ENCODE measurements at places on chromosomes 16 and 17.

DNA sequence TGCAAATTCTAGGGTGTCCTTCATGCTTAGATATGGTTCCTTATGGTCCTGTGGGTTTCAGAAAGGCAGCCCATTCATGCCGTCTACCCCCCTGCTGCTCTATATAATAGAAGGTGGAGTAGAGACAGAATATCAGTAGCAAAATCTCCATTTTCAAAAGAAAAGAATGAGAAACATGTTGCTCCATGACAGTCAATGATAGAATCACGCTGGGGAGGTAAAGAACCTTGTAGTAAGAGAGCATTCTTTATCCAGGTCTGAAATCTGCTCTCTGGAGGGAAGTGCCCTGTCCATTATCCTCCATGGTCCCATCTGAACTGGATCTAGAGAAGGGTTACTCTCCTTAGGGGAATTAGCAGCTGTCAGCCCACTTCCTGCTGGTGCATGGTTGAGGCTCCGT is 272.8 kb downstream of the WWOX start:
- DNase-seq: no peak

GRCh38 chr16:2586241-2586640 is 48.4 kb downstream of the PDPK1 start:
- DNase-seq: no peak

DNA sequence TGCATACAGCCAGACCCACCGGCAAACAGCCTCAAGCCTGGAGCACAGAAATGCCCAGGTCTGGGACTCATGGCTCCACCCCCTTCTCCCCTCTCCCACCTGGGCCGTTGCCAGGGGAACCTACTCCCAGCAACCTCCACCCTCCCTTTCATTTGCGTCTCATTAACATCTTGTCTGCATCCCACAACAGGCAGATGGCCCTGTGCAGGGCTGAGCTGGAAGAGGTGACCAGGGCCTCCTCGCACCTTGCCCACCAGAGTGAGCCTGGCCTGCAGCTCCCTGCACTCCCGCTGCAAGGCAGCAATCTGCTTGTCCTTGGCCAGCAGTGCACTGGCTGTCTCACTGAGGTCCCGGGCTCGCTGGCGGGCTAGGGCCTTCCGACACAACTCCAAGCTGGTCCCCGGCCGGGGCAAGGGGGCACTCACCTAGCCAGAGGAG is 3.3 kb downstream of the TSPOAP1 start:
- DNase-seq: no peak

GRCh38 chr17:29591146-29591736 is 1.7 kb upstream of the ANKRD13B start:
- peak; percentile 71 for DNase-seq

- DNase-seq: no peak
Measured at GRCh38 chr17:10261098-10261497, 62.7 kb upstream of the GAS7 start.

DNA sequence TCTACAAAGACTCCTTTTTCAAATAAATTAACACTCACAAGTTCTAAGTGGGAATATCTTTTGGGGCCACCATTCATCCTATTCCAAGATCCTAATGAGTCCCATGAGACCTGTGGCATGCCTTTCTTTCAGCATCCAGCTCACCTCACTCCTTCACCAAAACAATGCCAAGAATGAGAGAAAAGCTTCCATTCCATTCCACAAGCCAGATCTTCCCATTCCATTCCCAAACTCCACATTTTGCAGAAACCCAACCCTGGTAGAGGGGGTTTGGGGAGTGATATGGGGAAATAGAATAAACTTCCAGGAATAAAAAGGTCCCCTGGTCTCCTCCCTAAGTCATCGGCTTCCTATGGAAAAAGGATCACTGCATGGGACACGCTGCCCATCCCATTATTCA is 392.2 kb downstream of the NPIPA8 start:
- no peak for DNase-seq

Data from EL (cell line).